ENCODE measurements at places on chromosomes 6 and 20. TPM values are rescaled to one million over a fixed set of nuclear protein-coding genes. Genes with fewer than 3 reads are reported as not detected.

Gene TMC2
- not detected for total RNA-seq

Gene LTB
- total RNA-seq: 3.1 TPM

Gene WFDC10A
- not detected for total RNA-seq

Gene FAM209A
- not detected for total RNA-seq

Gene STX11
- 6.8 TPM for total RNA-seq

Gene RTEL1
- 30.5 TPM for total RNA-seq

Gene MMP24
- total RNA-seq: 1.9 TPM

Gene SLC4A11
- 1.9 TPM for total RNA-seq

Gene SPATA25
- 4.7 TPM for total RNA-seq

Gene SULF2
- total RNA-seq: 72.6 TPM

Gene GSTA4
- total RNA-seq: 48.4 TPM

Gene GABRR2
- total RNA-seq: 3.9 TPM
